MG63 (cell line): ENCODE measurements at places on chromosomes 3 and 15. TPM values are rescaled to one million over a fixed set of nuclear protein-coding genes. Genes with fewer than 3 reads are reported as not detected.

Gene SLC49A4
- 9.9 and 10.2 TPM in 2 replicates for total RNA-seq

Gene CX3CR1
- total RNA-seq: not detected in 2 replicates

Gene SAMD7
- not detected in 2 replicates for total RNA-seq

Gene FAM227B
- 0.44 and 2.8 TPM in 2 replicates for total RNA-seq

Gene VWA5B2
- total RNA-seq: not detected in 2 replicates

Gene RLBP1
- not detected in 2 replicates for total RNA-seq

Gene SLC12A1
- not detected in 2 replicates for total RNA-seq

Gene DPH6
- total RNA-seq: 13.8 and 23.2 TPM in 2 replicates

Gene C3orf49
- not detected in 2 replicates for total RNA-seq

Gene EFCC1
- total RNA-seq: not detected in 2 replicates

Gene EPHB1
- 0.10 TPM in 1 of 2 replicates, not detected in the other for total RNA-seq

Gene DLL4
- not detected in 2 replicates for total RNA-seq

Gene GOLGA8M
- total RNA-seq: 1.3 TPM in 1 of 2 replicates, not detected in the other

Gene FBXW12
- total RNA-seq: not detected in 2 replicates

Gene LEKR1
- total RNA-seq: 1.6 TPM in 1 of 2 replicates, not detected in the other

Gene LRRC2
- 0.10 and 0.36 TPM in 2 replicates for total RNA-seq
